KG1 (cell line): ENCODE measurements at places on chromosomes 5 and 9.

GRCh38 chr5:143739746-143740145 lies 72.2 kb upstream of the HMHB1 start:
- no peak for DNase-seq

- no peak for DNase-seq
These were observed 601.1 kb downstream of the IRX1 start for GRCh38 chr5:4196744-4197143.

GRCh38 chr5:98954392-98955028 lies 25.7 kb upstream of the CHD1 start:
- DNase-seq: no peak

DNA sequence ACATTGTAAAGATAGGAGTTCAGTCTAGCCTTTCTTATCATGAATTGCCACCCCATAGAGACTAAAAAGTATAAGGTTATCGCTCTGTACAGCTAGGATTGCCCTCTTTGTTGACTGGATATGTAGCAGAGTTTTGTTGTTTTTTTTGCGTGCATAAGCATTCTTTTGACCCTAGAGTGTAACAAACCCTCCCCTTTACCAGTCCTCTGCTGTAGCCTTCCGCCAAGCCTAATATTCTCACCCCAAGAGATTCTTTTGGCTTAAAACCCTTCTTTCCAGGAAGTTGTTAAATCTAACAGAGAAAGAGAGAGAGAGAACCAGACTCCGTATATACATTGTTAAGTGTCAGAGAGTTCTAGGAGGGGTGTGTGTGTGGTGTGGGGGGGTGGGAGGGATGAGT lies 113.9 kb downstream of the FGF1 start:
- DNase-seq: no peak

- DNase-seq: no peak
These were observed 1051.5 kb upstream of the C9orf72 start for GRCh38 chr9:28624771-28625170.

DNA sequence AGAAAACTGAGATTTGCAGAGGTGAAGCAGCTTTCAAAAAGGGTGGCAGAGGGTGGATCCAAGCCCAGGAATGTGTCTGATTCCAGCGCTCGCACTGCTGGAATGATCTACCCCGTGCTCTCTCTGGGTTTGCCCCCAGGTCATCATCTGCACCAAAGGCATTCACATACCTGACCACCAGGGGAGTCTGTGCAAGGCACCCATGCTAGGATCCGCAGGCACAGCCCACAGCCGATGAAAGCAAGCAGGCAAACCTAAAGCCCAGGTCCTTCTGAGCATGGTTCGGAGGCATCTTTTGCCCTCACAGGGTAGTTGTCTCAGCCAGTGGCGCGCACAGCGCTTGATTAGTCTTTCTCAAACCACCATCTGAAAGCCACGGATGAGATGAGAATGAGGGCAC lies 56.6 kb downstream of the TEK start:
- DNase-seq: no peak

DNA sequence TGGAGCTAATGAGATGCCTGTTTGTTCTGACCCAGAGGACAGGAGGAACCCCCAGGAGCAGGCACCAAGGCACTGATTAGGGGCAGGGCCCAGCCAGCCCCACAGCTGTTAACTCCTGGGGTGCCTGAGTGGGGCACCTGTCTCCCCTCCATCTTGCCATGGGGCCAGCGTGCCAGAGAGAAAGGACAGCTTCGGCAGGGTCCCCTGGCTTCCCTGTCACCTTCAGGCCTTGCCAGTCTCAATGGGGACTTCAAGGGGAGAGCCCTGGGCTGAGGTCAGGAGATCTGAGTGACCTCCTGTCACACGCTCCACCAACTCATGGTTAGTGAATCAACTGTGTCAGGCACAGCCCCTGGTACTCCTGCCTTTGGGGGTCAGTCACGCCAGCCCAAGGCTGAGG lies 152.7 kb upstream of the MVB12B start:
- DNase-seq: no peak

GRCh38 chr5:172646716-172647285 lies 5.7 kb downstream of the NEURL1B start:
- DNase-seq: no peak

- DNase-seq: no peak
These were observed 200.9 kb downstream of the MEF2C start for GRCh38 chr5:88682131-88682530.
